Choroid plexus epithelial cell (primary cell): ENCODE measurements at places on chromosomes 5 and 9.

- peak; percentile 16 for DNase-seq
Observed at GRCh38 chr9:116574027-116574679, 113.0 kb upstream of the TRIM32 start.

- no peak for DNase-seq
Observed at GRCh38 chr9:92257327-92257726, 36.2 kb downstream of the IARS1 start.

DNA sequence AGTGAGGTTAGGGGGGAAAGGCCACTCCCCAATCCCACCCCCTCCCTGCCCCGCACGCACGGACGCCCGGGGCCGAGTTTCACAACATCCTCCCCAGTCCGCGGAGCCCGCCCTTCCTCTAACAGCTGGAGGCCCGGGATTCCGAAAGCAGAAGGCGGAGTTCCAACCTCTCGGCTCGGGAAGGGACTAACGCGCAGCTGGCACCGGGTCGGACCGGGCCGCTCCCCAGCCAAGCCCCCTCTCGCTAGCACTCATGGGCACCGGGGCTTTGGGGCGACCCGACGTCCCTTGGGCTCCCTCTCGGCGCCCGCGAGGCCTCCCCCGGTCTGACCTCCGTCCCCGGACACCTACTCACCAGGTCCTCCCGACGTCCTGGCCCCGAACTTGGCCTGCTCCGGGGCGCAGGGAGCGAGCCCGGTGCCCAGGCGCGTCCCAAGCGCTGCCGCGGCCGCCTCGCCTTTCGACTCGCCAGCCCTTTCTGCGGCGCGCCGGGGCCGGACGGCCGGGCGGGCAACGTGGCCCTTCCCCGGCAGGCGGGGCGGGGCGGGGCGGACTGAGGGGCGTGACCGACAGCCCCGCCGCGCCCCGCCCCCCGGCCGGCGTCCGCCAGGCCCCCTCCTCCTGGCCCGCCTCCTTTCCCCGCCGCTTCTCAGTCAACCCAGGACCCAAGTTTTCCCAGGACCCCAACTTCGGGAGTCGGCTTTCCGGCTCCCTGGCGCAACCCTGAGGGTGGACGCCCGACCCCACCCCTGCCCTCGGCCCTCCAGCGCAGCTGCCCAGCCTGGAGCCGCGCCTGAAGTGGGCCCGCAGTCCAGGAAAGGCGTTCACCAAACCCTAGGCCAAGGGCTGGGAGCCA, at the start of gene MGAT1:
Gene MGAT1 (minus strand): TSS at position 482 of the 856 bp plus-strand sequence. CDS start 9,835 bp downstream, outside the sequence.
- peak; percentile 84 for DNase-seq

GRCh38 chr9:105062222-105062855, 134.4 kb upstream of the ABCA1 start:
- DNase-seq = no peak

GRCh38 chr5:171541341-171541776, 121.9 kb downstream of the FGF18 start:
- DNase-seq = no peak

DNA sequence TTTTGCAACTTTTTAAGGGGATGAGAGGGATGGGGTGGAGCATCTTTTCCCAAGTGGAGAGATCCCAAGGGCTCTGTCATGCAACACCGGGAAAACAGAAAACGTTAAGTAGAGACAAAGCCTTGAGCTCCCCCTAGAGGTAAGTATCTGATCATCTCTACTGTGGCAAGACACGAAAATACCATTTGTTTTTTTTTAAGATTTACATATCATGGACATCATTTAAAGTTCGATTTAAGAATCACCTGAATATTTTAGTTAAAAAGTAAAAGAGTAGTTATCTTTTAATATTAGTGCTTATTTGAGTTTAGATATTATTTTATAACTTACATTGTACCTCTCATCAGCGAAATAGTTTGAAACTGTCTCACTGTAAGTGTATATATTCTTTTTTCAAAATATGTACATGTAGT, 200.4 kb downstream of the LRRC70 start:
- peak; percentile 76 for DNase-seq

GRCh38 chr5:43042626-43043399, 2.7 kb upstream of the ANXA2R start:
- DNase-seq = peak; percentile 70

- DNase-seq = no peak
Observed at GRCh38 chr5:122492675-122493074, 180.6 kb downstream of the SNCAIP start.

- DNase-seq = peak; percentile 89
Observed at GRCh38 chr9:104968025-104968982, 40.3 kb upstream of the ABCA1 start.

GRCh38 chr9:132982458-132982857, 4.0 kb downstream of the GFI1B start:
- no peak for DNase-seq

DNA sequence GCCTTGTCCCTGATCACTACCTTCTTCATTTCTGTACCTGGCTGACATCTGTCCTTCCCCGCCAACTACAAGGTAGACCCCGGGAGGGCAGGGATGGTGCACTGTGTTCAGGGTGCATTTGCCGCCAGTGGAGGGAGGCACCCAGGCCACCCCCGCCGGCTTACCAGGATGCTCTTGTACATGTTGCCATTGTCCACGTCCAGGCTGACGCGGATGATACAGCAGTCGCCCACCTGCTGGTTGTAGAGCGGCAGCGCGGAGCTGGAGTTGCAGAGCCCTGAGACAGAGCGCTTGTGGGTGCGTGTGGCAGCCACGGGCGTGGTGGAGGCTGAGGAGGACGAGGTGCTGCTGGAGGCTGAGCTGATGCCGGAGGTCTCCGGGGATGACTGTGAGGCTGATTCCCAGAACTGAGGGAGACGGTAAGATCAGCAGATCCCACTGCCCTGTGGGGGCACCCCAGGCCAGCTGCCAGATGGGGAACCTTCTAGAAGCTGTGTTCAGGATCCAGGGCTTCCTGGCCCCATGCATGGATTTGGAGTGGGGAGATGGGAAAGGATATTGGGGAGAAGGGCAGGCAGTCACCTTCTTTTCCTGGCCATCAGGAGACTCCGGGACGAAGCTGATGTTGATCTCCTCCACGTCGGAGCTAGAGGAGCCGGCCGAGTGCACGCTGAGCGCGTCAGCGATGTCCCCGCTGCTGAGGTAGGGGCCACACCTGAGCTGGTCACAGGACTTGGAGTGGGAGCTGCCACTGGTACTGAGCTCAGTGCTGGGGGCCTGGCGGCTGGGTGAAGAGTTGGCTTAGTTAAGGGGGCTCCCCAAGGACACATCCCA, 19.5 kb downstream of the RALGDS start:
- no peak for DNase-seq

- no peak for DNase-seq
Observed at GRCh38 chr9:133982971-133983720, 9.0 kb downstream of the VAV2 start.

GRCh38 chr5:643811-644271, 31.7 kb downstream of the CEP72 start:
- peak; percentile 72 for DNase-seq

DNA sequence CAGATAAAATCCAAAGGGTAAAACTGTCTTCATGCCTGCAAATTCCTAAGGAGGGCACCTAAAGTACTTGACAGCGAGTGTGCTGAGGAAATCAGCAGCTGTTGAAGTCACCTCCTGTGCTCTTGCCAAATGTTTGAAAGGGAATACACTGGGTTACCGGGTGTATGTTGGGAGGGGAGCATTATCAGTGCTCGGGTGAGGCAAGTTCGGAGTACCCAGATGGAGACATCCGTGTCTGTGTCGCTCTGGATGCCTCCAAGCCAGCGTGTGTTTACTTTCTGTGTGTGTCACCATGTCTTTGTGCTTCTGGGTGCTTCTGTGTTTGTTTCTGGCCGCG, 727 bp upstream of the ADRB2 start:
- DNase-seq = peak; percentile 9

GRCh38 chr5:181149806-181150733, 2.7 kb downstream of the OR2V2 start:
- no peak for DNase-seq

DNA sequence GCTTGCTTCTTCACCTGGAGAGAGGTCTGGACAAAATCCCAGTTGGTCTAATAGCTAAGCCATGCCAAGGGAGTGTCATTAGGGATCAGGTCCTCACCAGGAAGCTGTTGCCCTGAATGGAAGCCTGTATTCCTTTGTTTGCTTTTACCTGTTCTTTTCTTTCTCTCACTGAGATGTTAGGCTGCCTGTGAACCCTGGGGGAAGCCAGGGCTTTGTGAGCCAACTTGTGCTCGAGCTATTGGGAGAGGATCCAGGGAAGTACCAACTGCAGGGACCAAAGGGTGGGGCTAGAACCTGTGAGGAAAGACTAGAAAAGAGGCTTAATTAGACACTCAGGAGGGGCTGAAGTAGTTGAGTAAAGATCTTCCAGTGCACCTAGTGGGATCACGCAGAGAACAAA, 451.2 kb upstream of the TLE4 start:
- peak; percentile 10 for DNase-seq

DNA sequence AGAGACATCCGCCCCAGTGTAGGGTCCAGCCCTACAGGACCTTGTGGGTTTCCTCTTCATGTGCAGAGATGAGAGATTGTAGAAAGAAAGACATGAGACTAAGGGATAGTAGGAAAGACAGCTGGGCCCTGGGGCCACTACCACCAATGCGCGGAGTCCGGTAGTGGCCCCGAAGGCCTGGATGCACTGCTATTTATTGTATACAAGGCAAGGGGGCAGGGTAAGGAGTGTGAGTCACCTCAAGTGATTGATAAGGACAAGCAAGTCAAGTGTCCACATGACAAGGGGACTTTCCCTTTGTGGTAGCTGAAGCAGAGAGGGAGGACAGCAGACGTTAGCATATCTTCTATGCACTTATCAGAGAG, 6.2 kb upstream of the TMEM141 start:
- DNase-seq = no peak

- DNase-seq = no peak
Observed at GRCh38 chr9:33408087-33408486, 5.7 kb upstream of the AQP7 start.

- DNase-seq = peak; percentile 32
Observed at GRCh38 chr5:79800979-79801827, 111.6 kb downstream of the CMYA5 start.

DNA sequence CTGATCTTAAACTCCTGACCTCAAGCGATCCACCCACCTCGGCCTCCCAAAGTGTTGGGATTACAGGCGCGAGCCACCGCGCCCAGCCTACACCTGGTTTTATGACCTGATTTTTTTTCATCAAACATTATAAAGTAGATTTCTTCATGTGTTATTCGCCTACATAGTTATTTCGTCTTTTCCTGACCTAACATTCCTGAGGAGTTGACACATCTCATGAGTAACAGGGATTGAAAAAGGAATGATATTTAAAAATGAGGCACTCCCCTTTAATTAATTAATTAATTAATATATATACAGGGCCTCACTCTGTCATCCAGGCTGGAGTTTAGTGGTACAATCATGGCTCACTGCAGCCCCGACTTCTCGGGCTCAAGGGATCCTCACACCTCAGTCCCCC, 20.2 kb upstream of the MTMR12 start:
- DNase-seq = no peak

DNA sequence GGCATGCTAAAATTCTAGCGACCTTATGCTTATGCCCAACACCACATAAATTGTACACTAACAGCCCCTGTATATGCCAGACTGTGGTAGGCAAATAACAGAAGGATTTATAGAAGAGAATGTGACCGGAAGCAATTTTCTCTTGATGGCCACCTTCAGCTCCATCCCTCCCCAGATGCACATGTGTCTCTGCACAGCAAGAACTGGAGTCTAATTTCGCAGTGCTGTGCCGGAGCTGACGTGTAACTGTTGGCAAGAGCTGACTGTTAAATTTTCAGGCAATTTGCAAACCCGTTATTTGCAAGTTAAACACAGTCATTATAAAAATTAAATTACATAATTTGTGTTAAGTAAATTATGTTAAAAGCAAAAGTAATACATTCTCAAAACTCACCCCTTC, 48.4 kb downstream of the PCA3 start:
- peak; percentile 15 for DNase-seq

- DNase-seq = no peak
Observed at GRCh38 chr5:11048760-11049159, 287.7 kb upstream of the DAP start.
